H7 (cell line): ENCODE measurements at places on chromosomes 2 and 18.

GRCh38 chr2:144364944-144365738, 154.8 kb downstream of the ZEB2 start:
- DNase-seq = no peak

DNA sequence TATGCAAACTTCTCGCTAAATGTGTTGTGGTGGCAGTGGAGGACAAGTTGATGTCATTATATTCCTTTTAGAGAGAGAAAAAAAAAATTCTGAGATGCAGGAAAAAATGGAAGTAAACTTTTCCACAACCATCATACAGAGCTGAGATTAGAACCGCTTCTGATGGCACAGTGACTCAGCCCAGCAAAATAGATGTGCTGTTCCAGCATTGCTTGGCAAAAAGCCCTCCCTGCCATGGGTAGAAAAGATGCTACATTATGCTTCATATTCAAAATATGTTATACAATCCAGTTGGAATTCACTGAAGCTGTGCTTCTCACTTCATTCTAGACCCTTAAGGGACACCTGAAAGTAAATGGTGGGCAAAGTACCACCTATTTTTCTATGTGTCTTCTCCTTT, 1047.6 kb upstream of the FANCL start:
- DNase-seq = no peak

DNA sequence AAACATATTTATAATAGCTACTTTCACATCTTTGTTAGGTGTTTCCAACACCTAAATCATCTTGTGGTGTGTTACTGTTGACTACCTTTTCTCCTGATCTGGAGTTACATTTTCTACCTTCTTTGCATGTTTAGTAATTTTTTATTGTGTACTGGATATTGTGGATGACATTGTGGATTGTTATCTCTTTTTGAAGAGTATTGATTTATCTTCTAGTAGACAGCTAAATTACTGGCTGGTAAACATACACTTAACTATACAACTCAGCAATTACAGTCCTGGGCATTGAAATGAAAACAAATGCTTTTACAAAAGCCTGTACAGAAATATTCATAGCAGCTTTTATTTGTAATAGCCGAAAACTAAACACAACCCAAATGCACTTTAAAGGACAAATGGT, 150.8 kb downstream of the PTRHD1 start:
- DNase-seq = no peak

DNA sequence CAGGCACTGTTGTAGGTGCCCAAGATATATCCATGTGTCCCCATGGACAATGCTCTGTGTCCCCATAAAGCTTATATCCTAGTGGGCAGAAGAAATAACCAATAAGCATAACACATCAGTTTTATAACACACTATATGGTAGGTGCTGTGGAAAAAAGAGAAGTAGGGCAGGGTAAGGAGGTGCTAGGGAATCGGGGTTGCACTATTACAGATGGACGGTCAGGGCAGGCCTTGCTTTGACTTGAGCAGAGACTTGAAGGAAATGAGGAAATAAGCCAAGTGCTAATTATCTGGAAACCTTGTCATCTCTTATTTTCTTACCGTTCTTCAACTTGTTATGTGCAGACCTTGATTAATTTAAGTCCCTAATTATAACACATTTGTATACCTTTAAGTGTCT, 82.0 kb downstream of the PHLPP1 start:
- DNase-seq = no peak
